ENCODE measurements at places on chromosomes 13 and 19. TPM values are rescaled to one million over a fixed set of nuclear protein-coding genes. Genes with fewer than 3 reads are reported as not detected.

The ZNF30 gene
- 4.6 TPM for total RNA-seq

The TMEM86B gene
- total RNA-seq, result 1.3 TPM

The ATP12A gene
- 17.3 TPM for total RNA-seq

The RPS19 gene
- total RNA-seq, result 1,024 TPM

The ERICH6B gene
- not detected for total RNA-seq

The KIR3DL2 gene
- total RNA-seq, result not detected

The FRY gene
- total RNA-seq, result 66.9 TPM
